WERI-Rb-1 (cell line): ENCODE measurements at places on chromosomes 2 and 18.

DNA sequence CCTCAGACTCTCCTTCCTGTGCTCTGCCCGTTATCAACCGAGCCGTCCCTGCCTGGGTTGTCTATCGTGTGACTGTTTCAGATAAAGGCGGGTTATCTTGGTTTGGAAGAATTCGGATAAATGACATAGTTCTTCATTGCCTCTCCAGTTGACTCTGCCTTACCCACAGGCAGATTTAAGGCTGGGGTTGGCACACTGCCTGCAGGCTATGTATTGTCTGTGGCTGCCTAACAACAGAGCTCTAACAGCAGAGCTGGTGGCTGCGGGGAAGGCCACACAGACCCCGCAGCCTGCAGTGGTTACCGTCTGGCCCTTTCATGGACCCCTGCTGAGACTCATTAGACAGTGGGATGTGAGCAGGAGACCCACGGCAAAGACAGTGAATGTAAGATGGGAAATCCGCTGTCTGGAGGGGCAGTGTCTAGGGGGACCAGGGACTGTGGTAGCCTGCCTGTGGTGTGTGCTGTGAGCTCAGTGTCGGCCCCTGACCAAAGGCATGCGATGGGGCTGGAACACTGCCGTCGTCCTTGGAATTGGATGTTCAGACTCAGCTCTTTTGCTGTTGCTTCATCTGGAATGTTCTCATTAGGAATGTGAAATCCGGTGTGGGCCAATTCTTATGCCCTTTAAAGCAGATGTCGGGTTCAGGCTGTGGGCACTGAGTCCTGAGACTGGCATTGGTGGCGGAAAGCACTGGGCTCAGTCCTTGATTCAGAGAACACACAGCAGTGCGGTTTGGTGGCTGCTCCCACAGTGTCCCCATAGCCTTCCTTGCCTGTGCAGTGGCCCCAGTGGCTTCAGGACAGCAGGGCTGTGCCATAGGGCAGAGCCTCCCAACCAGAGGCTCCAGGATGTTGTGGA, 44.5 kb downstream of the SH3RF3 start:
- DNase-seq = no peak

GRCh38 chr18:74281980-74282754, 9.6 kb downstream of the CYB5A start:
- DNase-seq = no peak

DNA sequence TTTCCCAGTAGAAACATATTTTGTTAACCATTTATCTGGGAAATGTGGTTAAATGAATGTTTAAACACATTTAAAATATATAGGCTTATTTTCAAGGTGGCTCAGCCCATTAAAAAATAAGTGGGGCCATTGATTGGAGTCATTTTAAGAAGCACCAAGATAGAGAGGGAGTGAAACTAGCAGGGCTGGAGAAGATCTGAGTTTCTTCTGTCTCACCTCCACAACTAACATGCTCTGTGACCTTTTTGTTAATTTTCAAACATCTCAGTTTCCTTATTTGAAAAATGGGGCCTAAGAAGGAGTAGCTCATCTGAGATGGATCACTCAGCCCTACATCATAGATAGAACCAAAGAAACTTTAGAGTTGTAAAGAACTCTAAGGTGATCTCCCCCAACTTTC, 254.8 kb downstream of the KCNS3 start:
- DNase-seq = no peak

DNA sequence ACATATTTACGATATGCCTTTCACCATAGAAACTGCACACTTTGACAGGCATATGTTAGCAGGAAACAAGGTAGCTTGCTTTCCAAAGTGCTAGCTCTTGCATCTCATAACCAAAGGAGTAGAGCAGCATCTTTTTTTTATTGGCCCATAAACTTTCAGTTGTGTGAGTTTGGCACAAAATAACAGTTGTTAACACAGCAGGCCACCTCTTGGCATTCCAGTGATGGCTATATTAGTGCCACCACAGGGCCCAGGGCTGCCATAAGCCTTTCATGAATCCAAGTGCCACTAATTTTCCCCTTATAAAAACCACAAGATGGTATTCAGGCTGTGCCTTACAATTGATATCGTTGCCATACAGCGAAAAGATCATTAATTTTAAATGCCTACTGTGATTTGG, 40.3 kb upstream of the KLF7 start:
- DNase-seq = no peak

GRCh38 chr2:932320-933115, 18.1 kb upstream of the SNTG2 start:
- peak; percentile 55 for DNase-seq

DNA sequence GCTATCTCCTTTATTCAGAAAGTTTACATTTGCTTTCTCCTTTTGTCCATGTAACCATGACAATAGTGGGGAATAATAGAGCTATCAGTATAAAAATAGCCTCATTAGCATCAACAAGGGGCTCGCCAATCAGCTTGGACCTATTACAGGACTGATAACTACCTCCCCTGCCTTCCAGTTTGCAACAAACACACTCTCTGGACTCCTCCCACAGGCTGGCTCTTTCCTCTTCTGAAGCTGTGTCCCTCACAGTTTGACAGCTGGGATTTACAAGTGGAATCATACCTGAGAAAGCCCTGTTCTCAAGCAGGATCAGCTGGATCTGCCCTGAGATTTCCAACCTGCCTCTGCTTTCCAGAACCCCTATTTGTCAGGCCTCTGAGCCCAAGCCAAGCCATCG, 162.5 kb downstream of the GRB14 start:
- DNase-seq = peak; percentile 32

- DNase-seq = no peak
Observed at GRCh38 chr2:232376260-232376659, 2.3 kb upstream of the ALPP start.

GRCh38 chr2:207154556-207155510, 10.9 kb downstream of the KLF7 start:
- DNase-seq = no peak

DNA sequence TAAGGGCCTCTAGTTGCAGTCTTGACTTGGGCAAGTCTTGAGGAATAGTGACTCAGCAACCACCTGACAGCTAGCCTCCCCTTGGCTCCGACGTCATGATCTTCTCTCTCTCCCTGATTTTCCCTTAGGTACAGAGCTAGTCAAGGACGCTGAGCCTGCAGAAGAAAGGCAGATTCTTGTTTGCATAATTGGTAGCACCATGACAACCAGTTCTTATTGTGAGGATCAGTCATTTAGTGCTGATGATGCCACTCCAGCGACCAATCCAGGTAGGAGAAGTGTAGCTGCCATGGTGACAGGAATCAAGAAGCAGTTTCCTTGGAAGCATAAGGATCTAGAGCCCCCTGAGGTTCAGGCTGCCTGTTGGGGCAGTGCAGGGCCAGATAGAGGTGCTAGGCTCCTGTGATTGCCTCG, 2.8 kb upstream of the RESP18 start:
- DNase-seq = no peak

DNA sequence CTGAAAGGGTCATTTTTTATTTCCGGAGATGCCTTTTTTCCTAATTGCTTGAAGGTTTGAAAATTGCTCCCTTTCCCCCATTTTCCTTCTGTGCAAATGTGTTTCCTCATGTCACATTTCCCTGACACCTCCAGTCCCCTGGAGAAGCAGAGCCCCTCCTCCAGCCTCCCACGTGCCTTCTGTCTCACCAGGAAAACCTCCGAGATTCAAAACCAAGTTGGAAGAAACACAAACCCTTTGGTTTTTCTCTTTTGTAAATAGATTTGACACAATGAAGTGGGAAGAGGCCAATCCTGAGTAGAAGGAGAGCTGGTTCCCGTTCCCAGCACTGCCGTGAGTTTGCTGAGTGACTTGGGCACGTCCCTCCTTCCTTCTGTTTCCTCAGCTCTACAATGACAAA, 125.4 kb upstream of the MYCN start:
- DNase-seq = no peak

DNA sequence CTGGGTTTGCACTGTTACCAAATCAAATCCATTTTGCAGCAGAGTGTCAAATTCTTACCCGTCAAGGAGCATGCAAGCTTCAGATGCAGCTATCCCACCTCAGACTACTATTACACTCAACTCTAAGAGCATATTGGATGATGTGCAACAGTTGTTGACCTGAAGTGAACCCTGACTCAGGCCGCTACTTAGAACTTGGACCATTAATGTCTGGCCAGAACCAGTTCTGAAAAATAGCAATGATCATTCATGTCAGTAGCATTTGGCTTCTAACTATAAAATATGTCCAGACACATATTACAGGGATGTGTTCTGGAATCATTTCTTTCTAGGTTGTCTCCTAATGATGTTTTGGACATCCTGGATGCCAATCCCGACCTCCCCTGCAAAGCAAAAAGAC, 135.5 kb upstream of the PKDCC start:
- DNase-seq = no peak

DNA sequence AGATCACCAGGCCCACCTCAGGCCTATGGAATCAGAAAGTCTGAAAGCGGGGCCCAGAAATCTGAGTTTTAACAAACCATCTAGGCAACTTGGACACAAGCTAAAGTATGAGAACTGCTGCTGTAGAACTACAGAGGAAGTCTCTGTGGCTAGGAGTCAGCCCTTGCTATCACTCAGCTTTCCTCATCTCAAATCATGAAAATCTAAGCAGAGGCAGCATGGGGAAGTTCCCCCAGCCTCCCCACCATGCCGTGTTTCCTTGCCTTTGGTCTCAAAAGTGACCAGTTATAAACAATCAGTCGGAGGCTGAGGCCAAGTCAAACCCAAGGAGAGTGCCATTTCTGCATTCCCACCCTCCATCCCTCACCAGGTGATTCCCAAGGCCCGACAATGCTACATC, 404.7 kb downstream of the BCL11A start:
- DNase-seq = no peak

DNA sequence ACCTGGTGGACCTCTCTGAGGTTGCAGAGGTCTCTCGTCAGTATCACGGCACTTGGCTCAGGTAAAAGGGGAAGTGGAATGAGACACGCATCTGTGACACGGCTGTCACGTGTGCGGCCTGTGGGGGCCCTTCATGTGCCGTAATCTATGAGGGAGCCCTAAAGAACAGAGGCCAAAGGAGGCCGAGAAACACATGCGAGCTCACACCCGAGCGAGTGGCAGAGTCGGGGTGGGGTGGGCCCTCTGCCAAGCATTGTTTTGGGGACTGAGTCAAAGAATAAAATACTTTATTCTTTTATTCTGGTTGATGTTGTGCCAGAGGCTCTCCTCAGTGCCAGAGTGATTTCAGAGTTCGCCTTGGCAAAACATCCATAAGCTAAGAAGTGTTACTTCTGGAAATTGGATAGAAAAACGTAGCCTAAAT, 43.3 kb downstream of the PLB1 start:
- no peak for DNase-seq

GRCh38 chr2:71681626-71682025, 228.3 kb downstream of the DYSF start:
- DNase-seq = no peak
